ENCODE measurements at places on chromosomes 2 and 18. TPM values are rescaled to one million over a fixed set of nuclear protein-coding genes. Genes with fewer than 3 reads are reported as not detected.

CNOT11 gene
- 29.9 TPM for total RNA-seq

DPYSL5 gene
- not detected for total RNA-seq

CTAGE1 gene
- 0.28 TPM for total RNA-seq

IFIH1 gene
- 8.5 TPM for total RNA-seq

ZNF385B gene
- not detected for total RNA-seq

RAMP1 gene
- 3.1 TPM for total RNA-seq

FN1 gene
- total RNA-seq: 5,379 TPM

PSMG2 gene
- 50.5 TPM for total RNA-seq

NPPC gene
- not detected for total RNA-seq

DSG4 gene
- total RNA-seq: not detected

RUFY4 gene
- total RNA-seq: not detected

DOK1 gene
- total RNA-seq: 74.6 TPM

NEB gene
- total RNA-seq: under 0.01 TPM

REG1B gene
- not detected for total RNA-seq
